SK-MEL-5 (cell line): ENCODE measurements at places on chromosomes 1 and 21.

GRCh38 chr1:40898431-40898901, 36.3 kb upstream of the CITED4 start:
- no peak for DNase-seq

DNA sequence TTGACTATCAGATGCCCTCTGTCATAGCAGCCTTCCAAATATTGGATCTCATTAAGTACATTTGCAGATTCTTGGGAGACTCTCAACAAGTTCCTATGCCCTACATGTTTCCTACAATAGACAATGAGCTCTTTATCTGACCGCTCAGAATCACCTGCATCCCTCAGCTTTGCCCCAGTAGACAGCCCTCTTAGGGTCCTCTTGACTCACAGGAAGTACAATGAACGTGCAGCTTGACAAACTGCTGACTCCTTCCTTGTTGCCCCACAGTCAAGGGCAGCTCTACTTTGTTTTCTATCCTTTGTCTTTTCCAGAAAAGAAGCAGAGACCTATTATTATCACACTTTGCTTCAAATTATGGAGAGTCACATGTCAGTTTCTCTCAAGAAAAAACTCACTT, 27.6 kb downstream of the SLC44A5 start:
- DNase-seq = no peak

DNA sequence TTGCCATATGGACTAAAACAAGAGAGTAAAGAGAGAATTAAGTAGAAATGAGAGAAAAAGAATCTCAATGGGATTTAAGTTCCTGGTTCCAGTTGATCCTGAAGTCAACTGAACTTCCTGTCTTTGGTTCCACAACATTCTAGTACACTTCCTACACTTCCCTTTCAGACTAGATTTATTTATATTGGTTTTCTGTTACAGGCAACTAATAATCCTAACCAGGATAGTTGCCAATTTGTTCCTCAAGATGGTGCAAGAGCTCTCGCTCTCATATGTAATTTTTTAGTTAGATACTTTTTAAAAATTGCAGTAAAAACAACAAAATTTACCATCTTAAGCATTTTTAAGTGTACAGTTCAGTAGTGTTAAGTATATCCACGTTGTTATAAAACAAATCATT, 28.8 kb upstream of the TRIM45 start:
- no peak for DNase-seq

DNA sequence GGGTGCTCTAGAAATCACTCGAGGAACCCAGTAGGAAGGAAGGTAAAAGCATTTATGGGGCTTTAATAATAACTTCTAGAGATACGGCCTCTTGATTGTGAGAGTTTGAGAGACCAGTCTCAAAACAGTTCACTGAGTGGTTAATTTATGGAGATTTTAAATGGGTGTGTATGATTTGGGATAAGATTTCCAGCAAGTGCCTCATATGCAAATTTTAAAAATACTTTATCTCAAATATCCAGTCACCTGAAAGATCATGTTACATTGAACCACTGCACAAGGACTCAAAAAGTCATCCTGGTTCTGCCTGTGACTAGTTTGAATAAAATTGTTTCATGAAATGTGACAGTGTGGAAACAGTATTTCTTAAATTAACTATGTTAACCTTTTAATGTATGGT, 64.5 kb downstream of the HUNK start:
- DNase-seq = no peak

- DNase-seq = no peak
Observed at GRCh38 chr1:236156512-236157208, 14.3 kb downstream of the GPR137B start.

- no peak for DNase-seq
Observed at GRCh38 chr1:209884249-209884648, 53.8 kb upstream of the SYT14 start.
